ENCODE measurements at places on chromosomes 1 and 21.

GRCh38 chr1:200998323-200998722 lies 25.2 kb downstream of the KIF21B start:
- DNase-seq, result no peak

GRCh38 chr1:113035086-113035485 lies 37.9 kb upstream of the LRIG2 start:
- no peak for DNase-seq

DNA sequence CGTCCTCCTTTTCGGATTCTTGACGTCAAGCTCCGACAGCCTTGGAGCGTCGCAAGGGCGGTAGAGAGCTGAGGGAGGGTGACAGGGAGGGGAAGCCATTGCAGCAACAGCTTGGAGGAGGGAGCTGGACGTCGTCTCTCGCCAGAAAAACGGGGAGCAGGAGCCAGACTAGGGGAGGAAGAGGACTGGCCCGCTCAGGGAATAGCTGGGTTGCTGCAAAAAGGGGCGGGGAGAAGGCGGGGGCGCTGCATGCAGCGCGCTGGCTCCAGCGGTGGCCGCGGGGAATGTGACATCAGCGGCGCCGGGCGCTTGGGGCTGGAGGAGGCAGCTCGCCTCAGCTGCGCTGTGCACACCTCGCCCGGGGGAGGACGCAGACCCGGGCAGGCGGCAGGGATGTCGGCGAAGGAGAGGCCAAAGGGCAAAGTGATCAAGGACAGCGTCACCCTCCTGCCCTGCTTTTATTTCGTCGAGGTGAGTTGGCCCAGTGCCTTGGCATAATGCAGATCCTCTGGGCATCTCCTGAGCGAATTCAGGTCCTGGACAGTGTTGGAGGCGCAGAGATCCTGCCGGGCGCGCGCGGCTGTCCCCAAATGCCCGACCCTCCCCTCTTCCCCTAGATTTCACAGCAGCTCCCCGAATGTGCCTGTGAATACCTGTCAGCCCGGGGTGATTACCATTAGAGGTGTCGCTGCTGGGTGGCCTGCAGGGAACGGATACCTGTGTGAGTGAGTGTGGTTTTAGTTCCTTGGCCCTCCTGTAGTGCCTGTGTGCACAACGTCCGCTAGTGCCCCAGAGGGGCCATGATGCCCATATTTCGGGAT lies at the start of gene PLPPR4:
Gene PLPPR4, plus strand, starts transcription at position 292 of the 821 bp plus-strand sequence. Its CDS starts 102 bp downstream, at position 394.
- DNase-seq, result no peak

- DNase-seq, result no peak
Measured at GRCh38 chr1:234584926-234585325, 25.1 kb downstream of the IRF2BP2 start.

DNA sequence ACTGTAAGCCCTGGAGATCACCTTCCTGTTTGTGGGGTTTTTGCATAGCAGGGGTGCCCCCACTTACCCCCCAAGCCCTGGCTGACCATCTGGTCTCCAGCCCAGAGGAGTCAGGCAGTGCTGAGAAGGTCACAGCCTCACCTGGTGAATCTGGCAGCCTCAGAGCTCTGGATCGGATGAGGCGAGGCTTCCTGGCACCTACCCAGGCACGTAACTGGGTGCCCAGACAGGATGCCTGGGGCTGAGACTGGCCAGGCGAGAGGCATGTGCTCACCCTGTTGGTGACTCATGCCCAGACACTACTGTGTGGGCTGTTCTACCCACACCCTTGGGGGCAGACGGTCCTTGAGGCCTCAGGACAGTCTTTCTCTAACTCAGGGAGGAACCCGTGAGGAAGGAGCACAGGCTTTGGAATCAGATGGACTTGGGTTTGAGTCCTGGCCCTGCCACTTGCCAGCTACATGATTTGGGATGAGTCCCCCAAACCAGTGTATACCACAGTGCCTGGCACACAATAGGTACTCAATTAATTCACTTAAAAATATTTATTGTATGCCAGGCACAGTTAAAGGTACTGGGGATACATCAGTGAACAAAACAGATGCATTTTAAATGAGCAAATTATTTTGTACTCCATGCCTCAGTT lies 15.1 kb upstream of the PADI3 start:
- DNase-seq, result no peak

DNA sequence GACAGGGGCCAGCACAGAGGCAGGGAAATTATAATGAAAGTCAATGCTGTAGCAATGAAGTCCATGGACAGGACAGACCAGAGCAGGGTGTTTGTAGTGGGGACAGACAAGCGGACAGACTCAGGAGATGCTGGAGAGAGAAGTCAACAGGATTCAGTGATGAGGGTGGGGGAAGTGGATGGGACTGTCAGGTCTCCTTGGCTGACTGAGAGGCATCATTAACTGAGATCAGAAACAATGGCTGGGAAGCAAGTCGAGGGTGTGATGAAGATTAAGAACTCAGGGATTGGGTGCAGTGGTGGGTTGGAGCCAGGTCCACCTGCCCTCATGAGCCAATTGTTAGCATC lies 25.5 kb downstream of the CD58 start:
- no peak for DNase-seq

- DNase-seq, result no peak
Measured at GRCh38 chr21:44489962-44490361, 34.7 kb downstream of the LRRC3 start.

- no peak for DNase-seq
Measured at GRCh38 chr1:159707472-159708260, 6.7 kb downstream of the CRP start.

DNA sequence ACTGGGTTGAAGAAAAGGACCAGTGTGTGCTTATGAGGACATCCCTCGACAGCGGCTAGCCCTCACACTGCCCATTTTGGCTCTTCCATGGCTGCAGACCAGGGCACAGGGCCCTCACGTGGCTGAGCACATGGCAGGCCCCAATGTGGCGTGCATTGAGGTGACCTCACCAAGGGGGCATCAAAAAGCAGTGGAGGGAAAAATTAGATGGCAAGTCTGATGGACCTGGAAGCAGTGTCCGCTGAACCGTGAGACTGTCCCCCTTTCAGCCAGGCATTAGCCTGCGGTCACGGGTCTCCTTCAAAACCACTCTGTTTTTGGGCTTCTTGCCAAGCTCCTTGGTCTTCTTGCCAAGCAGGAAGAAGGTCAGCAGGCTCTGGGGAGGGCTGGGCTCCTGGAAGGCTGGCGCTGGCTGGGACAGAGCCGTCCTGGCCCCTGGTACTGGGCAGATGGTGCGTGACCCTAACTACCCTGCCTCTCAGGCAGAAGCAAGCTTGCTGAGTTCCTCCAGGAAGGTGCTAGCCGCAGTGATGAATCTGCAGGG lies 30.8 kb downstream of the TRIM67 start:
- DNase-seq, result no peak

DNA sequence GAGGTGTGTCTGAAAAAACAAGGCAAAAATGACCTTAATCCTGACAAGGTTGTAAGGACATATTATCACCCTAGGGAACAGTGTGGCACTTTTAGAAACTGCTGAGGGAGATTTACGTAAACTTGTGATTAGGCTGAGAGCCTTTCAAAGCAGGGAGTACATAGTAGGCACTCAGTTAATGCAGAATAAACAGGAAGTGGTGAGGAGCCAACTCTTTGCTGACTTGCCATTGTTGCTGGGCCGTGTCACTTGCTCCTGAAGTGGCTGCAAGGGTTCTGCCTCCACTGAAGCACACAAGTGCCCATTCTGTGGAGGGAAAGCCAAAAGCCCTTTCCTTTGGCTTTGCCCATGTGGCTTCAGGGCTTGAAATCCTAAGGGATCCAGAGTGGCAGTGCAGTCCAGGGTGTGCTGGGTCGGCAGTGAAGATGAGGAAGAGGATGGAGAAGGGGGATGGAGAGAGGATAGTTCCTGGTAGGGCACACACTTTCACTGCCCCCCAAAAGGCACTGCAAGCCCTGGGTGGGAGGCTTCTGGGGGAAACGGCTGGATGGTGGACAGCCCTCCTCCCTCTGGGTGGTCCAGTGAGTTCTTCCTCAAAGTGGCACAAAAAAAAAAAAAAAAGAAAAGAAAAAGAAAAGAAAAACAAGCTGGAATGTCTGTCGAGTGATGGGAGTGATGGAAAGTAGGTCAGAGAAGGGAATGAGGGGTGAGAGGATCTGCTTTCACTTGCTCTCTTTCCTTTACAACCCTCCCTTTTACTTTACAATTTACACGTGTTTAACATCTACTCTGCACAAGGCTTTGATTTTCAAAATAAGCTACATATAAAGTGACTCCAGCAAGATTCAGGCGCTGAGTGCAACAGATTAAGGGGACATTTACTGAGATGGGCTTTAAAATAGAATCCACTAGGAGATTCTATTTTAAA lies 13.7 kb upstream of the RHEX start:
- no peak for DNase-seq

GRCh38 chr1:113593550-113594297 lies 165.6 kb downstream of the PHTF1 start:
- no peak for DNase-seq

DNA sequence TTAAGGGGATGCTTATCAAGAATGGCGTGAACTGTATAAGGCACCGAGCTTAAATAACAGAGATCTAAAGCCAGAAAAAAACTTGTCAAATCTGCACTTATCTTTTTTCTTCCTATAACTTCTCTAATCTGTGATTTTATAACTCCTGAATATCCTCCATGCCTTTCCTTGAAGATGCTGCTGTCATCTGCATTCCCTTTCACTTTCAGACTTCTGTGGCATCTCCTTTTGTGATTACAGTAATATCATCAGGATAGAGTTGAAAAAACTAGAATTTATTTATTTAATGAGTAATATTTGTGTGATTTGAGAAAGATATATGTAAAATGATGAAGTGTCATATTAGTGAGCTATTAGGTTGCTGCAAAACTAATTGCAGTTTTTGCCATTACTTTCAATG lies 357.8 kb upstream of the PTBP2 start:
- no peak for DNase-seq

- DNase-seq, result no peak
Measured at GRCh38 chr1:197302775-197303174, 34.7 kb downstream of the CRB1 start.

- no peak for DNase-seq
Measured at GRCh38 chr21:36889401-36889800, 77.1 kb downstream of the HLCS start.

DNA sequence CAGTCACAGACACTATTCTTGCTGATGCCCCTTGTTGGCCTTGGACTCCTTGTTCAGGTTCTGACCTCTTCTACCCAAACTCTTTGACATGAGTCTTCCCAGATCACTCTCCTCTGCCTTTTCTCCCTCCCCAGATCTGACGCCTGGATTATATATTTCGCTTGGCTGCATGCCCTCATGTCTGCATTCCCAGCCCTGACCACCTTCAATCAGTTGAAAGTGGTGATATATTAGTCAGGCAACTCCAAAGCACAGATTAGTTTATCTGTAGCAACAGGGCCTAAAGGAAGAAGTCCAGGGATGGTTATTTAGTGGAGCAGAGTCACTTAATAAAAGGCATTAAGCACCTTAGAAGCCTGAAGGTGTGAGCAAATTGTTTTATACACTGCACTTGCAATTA lies 110.0 kb upstream of the GUCA2B start:
- no peak for DNase-seq

GRCh38 chr1:109499661-109500536 lies 6.0 kb downstream of the CYB561D1 start:
- no peak for DNase-seq

- no peak for DNase-seq
Measured at GRCh38 chr1:148264374-148265276, 112.5 kb upstream of the NBPF11 start.

DNA sequence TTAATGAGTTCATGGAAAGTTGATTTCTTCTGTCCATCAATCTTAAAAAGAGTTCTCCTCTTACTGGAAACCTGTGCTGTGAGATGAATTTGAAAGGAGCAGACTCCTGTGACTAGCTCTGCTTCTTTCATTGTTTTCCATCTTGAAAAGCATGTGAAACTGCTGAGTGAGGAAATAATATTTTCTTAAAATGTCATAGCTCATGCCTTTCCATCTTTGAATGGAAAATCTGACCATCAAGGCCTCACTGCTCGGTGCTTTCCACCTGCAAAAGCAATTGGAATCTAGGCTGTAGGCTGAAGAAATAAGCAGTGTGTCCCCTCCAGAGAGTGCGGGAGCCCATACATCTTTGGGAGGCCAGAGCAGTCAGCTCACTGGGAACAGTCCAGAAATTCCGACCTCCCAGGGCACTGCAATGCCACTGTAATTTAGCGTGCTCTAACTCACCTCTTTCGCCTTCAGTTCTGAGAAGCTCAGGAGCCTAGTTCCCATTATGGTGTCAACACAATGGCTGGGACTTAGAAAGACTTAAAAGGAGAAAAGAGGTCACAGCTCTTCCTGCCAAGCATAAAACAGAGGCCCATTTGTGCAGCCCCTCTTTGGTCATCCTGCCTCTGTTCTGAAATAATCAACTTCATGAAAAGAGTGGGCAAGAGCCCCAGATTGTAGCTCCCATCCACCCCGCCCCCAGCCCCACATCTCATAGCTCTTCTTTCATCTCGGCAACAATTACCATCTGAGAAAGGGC lies 50.4 kb upstream of the F3 start:
- DNase-seq, result no peak

DNA sequence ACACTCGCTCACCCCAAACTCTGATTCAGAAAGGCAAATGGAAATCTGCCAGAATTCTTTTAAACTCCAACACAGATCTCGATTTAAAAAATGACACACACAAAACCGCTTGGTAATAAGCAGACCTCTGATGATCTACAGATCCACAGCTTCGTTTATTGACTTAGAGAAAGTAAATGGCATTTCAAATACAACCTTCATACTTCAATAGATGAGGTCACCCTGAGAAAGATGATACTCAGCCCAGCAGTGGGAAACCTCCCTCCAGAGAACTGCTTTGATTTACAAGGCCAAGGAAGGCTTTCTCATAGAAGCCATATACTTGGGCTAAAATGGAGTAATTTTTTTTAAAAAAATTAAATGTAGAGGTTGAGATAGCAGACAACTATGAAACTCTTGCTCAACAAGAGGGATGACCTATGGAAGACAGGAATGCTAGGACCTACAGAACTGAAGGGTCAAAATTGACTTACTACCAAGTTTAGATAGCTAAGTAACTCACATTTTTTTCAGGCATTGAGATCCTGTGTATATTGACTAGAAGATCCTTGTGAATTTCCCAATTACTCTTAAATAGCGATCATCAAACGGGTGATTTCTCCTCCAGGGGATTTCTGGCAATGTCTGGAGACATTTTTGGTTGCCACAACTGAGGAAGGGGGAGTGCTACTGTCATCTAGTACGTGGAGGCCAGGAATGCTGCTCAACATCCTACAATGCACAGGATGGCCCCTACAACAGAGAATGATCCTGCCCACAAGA lies 143.9 kb downstream of the CLIC6 start:
- no peak for DNase-seq

GRCh38 chr21:38619992-38620479 lies 121.8 kb upstream of the ERG start:
- DNase-seq, result no peak

DNA sequence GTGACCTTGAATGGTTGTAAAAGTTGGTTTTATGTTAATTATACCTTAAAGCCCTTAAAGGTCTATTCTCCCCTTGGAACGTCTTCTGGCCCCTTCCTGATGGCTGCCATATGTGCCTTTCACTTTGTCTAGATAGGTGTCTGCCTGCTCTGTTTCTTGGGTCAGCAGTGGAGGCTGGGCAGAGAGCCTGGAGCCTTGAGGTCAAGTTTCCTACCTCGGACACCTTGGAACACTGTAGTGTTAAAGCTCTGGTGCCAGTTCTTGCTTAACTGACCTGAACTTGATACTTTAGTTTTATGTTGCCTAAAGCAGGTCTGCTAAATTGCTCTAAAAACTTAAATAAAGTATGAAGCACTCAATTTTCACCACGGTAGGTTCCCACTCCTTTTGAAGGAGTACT lies 86.5 kb downstream of the CDC14A start:
- DNase-seq, result no peak

Data from stimulated activated CD4-positive, alpha-beta T cell treated with anti-CD3 and anti-CD28 coated beads, TNF-alpha, amount 100 ng/mL, for 1 hour (primary cell).